SK-N-SH (cell line): ENCODE measurements at places on chromosomes 2 and 18.

DNA sequence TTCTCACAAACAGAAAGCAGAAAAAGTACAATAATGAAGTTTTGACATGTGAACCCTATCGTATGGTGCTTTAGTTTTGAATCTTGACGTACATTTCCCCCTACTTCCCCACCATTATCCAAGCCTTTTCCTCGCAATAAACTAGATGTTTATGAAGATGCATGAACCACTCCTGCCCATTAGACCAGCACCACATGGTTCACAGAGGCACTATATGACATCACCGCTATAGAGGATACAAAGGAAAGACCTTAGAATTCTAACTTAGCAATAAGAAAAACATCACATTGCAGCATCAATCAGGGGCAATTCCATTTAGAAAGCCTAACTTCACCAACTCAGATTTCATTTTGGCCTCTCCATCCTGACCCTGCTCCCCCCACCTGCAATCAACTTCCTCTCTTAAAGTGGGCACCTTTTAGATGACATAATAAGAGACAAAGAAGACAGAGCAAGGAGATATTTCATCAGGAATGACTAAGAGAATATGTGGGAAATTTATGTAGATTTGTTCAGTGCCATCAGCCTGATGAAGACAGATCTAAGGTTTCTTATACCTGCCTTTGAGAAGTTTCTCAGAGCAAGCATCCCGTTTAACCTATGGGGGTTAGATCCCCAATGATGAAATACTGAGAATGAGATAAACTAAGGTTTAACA lies 124.9 kb downstream of the PIGN start:
- DNase-seq, result no peak

GRCh38 chr2:19292007-19292406 lies 66.4 kb downstream of the OSR1 start:
- DNase-seq, result no peak

GRCh38 chr2:155502766-155503165 lies 804.3 kb downstream of the KCNJ3 start:
- no peak for DNase-seq

GRCh38 chr18:62730941-62731340 lies 15.6 kb downstream of the PHLPP1 start:
- no peak for DNase-seq

DNA sequence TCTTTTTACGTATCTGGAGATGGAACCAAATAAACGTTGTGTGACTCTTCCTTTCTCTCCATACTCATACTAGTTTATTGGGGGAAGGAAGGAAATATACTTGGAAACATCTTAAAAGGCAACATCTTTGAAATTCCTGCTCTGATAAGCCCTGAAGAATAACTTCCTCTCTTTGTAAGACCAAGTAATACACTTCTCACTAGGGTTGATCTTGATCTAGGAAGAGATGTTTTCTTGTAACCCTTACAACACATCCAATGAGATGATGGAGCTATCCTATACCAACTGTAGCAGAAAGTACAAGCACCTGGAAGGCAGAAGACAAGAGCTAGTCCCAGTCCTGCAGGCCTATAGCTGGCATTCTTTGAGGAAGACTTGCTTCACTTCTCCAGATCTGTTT lies 2.0 kb downstream of the ANKRD44 start:
- DNase-seq, result no peak

DNA sequence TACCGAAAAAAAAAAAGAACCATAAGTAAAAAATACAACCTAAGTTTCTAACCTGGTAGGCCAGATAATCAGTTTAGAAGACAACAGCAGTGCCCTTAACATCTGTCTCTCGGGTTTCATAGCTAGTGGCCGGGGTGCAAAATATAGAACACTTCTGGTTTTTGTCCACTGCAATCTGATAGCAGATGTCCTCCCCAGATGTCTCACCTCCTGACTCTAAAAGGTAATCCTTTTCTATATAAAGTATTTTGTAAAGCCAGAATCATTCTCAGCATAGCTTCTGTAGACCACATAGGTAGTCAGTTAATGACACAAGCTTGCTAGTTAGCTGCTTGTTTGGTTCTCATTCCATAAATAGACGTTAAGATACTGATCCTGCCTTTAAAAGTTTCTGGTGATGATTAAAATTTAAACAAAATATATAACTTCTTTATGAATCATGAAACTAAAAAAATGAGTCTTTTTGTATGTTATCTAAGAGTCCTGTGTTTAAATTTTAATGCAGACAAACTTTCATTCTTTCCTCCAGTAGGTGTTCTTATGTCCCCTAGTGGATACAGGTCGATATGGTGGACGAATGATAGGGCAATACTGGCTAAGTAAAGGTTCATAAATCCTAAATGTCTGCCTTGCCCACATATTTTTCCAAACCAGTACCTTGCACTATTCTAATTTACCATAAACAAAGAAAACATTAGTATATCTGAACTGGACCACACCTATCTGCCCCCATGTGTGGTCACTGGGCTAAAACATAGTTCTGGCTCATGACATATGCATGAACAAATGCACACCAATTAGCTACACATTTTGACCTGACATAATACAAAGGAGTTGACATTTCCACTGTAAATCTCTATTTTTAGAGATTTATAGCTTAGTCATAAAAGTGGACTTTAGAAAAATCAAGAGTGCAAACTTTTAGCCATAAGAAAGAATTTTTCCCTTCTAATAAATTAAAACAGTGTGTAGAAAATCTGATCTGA lies 171.0 kb downstream of the SRBD1 start:
- DNase-seq, result peak; percentile 28

DNA sequence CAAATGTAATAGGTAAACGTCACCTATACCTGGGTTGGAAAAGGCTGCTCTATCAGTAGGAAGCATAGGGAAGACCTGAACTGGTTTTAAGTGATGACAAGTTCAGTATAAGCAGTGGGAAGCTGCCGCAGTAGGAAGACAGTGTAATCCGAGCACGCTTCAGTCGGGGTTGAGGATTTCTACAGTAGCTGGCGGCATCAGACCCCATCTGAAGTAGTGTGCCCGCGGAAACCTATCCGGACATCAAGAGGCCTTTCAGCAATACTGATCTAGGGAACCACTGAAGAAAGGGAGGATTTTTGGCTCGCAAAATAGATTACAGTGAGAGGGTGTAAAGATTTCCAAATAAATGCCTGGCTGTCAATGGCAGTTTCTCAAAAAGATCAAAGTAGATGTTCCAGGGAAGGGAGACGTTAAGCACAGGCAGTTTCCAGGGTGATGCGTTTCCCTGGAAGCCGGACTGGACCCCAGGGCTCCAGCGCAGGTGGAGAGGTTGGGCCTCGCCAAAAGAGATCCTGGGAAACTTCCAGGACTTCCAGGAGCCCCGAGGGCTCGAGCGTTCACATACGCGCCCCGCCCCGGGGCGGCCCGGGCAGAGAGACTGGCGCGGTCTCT lies 5.3 kb downstream of the LOXL3 start:
- DNase-seq, result peak; percentile 40

DNA sequence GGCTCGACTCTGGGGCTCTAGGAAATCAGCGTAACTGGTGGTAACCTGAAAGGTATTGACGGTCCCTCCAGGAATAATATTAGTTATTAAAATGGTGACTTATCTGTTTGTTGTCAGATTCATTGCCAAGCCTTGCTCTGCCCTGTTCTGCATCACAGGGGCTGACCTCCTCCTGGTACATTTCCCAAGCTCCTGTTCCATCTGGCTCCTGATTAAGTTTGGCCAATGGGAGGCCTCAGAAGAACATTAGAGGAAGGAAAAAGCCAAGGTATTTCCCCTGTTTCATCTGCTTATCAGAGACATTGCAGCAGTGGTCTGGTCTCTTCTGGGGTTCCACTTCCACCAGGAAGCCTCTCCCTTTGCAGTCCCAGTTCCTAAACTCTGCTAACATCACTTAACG lies 527.0 kb downstream of the TNS1 start:
- no peak for DNase-seq

DNA sequence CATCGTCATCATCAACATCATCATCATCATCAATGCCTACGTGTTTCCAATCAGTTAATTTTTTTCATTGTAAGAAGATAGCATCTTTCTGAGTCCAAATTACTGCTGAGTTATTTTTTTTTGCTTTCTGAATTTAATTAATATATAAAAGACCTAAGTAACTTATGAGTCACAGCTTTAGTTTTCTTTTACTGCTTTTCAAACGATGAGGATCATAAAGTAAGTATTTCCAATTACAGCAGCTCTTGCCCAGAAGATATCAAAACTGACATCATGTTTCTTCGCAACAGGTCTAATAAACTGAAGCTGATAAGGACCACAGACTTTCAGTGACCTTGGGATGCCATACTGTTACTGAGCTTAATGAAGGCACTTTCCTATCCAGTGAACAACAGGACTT lies 442.2 kb downstream of the DSEL start:
- no peak for DNase-seq

GRCh38 chr2:241801611-241802420 lies 7.2 kb upstream of the NEU4 start:
- peak; percentile 42 for DNase-seq
